ENCODE measurements at places on chromosomes 3 and 15.

- no peak for DNase-seq
Observed at GRCh38 chr3:14145670-14146380, 21.0 kb downstream of the TMEM43 start.

- DNase-seq: no peak
Observed at GRCh38 chr15:71084264-71084663, 31.0 kb upstream of the THSD4 start.

- no peak for DNase-seq
Observed at GRCh38 chr3:49967291-49967690, 27.3 kb downstream of the RBM6 start.

DNA sequence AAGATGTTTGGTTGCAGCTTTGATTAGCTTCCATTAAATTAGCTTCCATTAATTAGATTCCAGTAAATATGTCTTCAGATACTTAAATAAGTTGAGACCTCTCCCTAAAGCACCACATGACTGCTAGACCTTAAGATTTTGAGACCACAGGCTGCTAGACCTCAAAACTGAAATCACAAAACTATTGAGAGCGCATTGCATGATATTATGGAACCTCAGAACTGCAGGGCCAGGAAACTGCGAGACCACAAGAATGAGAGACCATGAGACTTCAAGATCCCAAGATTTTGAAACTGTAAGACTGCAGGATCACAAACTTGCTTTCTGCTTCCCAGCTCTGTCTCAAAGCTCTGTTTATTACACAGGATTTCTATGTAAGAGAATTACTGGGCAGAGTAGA, 87.4 kb downstream of the TRIM42 start:
- no peak for DNase-seq

- no peak for DNase-seq
Observed at GRCh38 chr3:71064956-71065763, 518.4 kb downstream of the FOXP1 start.

GRCh38 chr3:73010158-73010557, 13.5 kb downstream of the PPP4R2 start:
- no peak for DNase-seq
